AML-193 (cell line): ENCODE measurements at places on chromosomes 4 and X.
A peak's percentile ranks its signal among the peaks of the same experiment; 100 is the strongest.

DNA sequence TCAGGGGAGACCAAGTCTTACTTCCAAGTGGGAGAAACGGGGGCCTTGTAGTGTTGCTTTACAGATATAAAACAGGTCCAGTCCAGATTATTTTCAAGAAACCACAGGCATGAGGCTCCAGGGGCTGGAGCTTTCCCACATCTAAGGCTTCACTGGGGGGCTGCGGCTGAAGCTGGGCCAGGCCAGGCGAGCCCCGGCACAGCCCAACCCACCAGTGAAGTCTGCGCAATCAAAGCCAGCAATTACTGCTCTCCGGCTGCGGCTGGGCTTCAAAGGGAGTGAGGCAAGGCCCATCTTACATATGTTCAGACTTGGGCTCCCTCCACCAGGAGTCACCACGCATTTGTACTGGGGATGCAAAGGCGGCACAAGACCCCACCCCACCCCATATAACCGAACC, 61.7 kb downstream of the HADH start:
- DNase-seq: no peak

DNA sequence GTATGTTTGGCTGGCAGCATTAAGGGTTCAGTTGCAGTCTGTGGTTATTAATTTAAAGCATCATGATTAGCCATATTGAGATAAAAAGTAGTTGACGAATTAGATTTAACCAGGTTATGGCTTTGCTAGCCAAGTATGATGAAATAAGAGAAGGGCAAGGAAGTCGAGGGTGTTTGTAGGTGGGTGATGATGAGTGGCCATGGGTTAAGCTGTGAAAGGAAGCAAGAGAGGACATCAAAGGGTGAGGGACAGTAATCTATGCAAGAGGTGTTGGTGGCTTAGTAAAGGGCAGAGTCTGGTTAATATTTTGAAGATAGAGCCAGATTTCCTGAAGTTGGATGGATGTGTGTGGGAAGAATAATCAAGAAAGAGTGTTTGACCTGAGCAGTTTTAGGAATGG, 44.5 kb downstream of the STIM2 start:
- DNase-seq: no peak

DNA sequence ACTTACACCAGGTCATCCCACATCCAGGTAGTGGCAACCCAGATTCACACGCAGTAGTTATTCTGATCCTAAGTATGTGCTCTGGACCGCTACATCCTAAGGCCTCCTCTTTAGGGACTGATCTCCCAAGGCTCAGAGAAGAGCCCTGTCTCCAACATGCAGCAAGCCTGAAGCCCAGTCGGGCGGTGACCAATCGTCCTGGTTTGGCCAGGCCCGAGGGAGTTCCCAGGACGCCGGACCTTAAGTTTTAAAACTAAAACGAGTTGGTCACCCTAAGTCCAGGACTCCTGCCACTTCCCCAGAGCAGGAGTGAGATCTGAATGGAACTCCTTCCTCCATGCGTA, 385 bp downstream of the LYAR start:
- no peak for DNase-seq

- DNase-seq: no peak
Measured at GRCh38 chrX:132983496-132983895, 25.1 kb upstream of the HS6ST2 start.

DNA sequence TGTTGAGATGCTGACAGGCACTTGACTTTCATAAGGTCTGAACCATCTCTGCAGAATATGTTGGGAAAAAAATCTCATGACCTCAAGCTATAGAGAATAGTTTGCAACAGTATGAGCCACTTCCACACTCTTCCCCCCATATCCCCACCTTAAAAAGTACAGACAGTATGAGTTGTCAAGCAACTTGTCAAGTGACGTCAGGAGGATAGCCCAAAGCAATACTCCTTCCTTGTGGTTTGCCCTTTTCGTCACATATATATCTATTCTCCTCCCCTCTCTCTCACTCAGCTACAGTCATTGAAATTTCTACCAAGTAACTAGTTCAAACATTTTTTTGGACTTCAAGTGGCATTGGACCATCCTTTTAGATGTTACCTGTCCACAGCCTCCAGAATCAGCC, 67.7 kb downstream of the MCF2 start:
- DNase-seq: no peak

GRCh38 chr4:151599863-151600262, 160.9 kb downstream of the GATB start:
- DNase-seq: no peak

GRCh38 chr4:4326166-4326565, 36.1 kb downstream of the ZBTB49 start:
- no peak for DNase-seq

DNA sequence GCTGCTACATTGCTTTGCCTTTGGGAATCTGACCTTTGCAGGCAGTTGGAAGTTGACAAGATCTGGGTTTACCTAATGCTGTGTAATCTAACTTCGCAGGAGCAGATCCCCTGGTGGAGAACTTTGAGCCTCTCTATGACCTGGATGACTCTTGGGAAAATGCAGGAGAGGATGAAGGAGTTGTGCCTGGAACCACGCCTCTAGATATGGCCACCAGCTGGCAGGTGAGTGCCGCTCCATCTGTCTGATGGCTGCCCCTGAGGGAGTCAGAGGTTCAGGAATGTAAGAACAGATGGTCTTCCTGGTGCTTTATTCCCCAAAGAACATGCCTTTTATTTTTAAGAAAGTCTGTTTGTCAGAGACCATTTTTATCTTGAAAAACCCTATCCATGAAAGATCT, 109.3 kb downstream of the NFKB1 start:
- DNase-seq: no peak

DNA sequence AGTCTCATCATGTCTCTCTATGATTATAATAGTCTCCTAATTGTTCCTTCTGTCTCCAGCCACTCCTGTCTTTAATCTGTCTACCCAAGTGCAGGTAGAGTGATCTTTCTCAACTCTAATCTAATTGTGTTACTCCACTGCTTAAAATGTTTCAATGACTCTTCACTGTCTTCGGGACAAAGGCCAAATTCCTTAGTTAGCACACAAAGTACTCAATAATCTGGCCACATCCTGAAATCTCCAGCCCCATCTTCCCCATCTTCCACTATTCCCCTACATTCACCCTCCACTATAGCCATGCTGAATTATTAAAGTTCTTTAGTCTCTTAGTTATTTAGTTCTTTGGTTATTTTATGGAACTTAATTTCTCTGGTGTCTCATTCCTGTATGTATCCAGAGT, 353.3 kb downstream of the OPHN1 start:
- DNase-seq: no peak

DNA sequence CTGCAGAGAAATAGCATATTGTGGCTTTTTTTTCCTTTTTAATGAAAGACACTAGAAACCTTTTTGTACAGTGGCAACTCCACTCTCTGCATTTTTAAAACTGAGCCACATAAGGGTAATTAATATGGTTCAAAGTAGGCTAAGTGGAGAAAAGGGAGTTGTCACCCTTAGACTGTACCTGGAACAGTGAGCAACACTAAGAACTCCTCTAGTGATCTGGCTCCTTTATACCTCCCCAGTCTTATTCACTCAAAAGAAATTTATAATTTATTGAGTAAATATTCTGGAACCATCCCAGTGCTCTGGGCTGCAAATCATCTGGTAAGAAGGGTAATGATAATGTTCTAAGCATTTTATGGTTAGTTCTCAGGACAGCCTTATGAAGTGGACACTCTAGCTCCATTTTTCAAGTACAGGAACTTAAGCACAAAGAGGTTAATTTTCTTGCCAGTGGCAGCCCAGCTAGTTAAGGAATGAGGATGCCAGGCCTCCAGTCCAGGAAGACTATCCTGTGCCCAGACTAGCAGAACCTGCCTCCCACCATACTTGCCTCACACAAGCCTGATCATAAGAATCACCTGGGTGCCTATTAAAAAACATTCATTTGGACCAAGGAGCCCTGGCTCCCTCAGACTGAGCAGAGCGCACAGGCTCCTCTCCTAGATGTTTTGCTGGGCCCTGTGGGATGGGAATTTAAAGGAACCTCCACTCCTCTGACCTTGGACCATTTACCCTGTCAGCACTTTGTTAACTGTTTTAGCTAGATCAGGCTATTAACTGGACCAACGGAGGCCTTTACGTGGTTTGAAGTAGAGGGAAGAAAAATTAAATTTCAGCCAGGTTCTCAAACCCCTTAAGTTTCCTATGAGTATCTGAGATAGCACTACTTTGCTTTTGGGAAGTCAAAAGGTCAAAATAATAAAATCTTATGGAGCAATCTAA, 102.6 kb downstream of the PDE5A start:
- no peak for DNase-seq

DNA sequence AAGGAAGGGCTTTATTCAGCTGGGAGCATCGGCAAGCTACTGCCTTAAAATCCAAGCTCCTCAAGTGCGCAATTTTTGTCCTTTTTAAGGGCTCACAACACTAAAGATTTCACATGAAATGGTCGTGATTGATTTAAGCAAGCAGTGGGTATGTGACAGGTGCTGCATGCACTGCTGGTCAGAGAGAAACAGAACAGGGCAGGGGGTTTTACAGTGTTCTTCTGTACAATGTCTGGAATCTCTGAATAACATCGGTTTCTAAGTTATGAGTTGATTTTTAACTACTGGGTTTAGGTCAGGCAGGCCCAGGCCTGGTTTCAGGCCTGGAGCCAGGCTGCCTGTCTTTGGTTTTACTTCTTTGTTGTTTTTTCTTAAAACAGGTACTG, 6.0 kb downstream of the UGT2B17 start:
- DNase-seq: no peak

- DNase-seq: no peak
Measured at GRCh38 chr4:1093391-1094335, 19.7 kb downstream of the RNF212 start.

DNA sequence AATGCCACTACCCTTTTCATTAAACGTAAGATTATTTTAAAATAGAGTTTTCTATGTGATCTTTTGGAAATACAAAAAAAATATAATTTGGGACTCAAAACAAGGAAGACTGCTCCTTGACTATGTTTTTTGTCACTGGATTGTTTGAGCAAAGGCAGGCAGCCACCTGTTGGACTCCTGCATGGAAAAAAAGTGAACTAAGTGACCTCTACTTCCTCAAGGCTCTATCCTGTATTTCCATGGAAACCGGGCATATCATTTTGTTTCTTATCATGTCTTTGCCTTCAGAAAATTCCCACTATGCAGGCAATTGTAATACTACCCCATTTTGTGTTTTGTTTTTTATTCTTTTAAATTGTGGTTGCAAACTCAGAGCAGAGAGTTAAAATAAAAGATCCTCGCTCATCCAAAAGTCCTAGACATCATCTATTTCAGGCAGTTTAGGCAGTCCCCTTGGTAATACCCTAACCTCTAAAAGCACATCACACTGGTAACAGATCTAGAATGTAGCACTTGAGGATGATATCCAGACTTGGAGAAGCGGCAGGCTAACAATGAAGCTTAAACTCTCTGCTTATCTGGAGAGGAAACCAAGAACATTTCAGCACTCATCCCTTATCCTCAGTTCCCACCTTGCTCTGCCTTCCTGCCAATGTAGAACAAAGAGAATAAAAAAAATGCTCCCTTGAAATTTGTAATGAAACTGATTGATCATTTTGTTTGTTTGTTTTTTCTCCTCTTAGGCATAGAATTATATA, 165.7 kb downstream of the BANK1 start:
- DNase-seq: no peak

DNA sequence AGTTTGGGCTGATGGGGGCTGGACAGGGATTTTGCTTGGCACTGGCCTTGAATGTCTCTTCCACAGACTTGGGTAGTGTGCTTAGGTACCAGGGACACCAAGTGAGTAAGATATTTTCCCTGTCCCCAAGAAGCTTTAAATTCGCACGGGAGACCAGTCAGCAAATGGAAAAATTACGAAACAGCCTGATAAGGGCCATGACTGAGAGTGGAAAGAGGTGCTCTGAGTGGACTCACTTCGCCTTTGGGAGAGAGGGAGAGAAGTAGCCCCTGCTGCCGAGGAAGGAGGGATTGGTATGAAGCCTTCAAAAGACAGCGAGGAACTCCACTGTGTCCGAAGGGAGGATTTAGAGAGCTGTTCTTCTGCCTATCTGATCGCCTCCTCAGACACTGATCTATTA, 2.6 kb downstream of the LSM6 start:
- no peak for DNase-seq

- DNase-seq: no peak
Measured at GRCh38 chrX:16479206-16479869, 170.6 kb upstream of the S100G start.

DNA sequence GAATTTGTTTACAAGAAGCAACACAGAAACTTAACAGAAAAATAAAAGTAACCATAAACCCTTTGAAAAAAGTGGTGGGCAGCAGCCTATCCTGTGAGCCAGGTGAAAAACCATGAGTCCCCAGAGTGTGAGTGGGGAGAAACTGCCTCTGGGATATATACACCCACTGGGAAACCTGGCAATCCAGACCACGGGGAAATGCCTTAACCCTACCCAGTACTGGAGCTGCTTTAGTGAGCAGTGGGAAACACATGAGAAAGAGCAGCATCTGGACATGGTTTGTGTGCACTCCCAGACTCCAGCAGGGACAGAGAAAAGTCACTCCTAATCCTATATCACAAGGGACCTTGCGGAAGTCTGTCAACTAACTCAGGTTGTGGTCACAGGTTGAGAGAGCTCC, 39.4 kb downstream of the UGT2A2 start:
- DNase-seq: no peak

- no peak for DNase-seq
Measured at GRCh38 chr4:84159762-84160161, 339.3 kb downstream of the NKX6-1 start.

- peak; percentile 37 for DNase-seq
Measured at GRCh38 chrX:110123331-110123782, 120.4 kb downstream of the TMEM164 start.

DNA sequence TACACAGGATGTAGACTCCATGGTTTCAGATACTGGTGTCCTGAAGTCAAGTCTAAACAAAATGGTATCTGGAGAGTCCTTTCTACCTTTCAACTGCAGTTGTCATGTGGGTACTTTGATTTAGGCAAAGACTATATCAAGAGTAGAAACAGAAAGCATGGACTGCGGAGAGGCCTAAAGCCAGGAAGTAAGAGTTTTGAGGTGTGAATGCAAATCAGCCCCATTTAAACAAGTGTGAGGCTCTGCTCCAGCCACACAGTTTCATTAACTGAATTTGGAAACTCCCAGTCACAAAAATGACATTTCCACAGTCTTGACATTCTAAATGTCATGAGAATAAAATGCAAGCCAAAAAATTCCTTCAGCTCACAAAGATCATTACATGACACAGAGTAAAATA, 87.2 kb upstream of the MCF2 start:
- DNase-seq: no peak

GRCh38 chr4:174012886-174013259, 270.6 kb downstream of the FBXO8 start:
- DNase-seq: no peak

GRCh38 chr4:27066591-27066990, 205.9 kb downstream of the STIM2 start:
- peak; percentile 98 for DNase-seq

DNA sequence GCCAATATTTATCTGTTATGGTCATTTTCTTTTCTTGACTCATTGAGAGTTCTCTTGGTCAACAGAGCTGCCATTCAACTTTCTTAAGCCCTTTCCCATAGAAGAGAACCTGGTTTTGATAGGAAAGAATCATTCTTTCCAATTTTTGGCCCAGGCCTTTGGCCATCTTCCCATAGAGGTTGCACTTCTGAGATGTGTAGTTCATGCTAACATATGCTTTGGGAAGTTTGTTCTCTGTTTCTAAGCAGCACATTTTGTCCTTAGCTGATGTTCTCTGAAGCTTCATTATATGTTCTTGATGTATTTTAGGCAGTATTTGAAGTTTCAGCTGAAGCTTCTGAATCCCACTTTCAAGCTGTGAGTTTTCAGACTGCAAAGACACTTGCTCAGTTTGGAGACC, 161.1 kb downstream of the VEGFC start:
- no peak for DNase-seq

GRCh38 chr4:156538210-156538609, 433.4 kb downstream of the PDGFC start:
- DNase-seq: no peak
